Activated T-cell treated with anti-CD3 and anti-CD28 coated beads, Interleukin-2, amount 50 U/mL, for 1 hour (primary cell): ENCODE measurements at places on chromosomes 6 and 20.
A peak's percentile ranks its signal among the peaks of the same experiment; 100 is the strongest.

- no peak for DNase-seq
Observed at GRCh38 chr6:90365565-90366219, 69.0 kb upstream of the BACH2 start.

- no peak for DNase-seq
Observed at GRCh38 chr6:52284131-52284459, 447 bp downstream of the MCM3 start.

DNA sequence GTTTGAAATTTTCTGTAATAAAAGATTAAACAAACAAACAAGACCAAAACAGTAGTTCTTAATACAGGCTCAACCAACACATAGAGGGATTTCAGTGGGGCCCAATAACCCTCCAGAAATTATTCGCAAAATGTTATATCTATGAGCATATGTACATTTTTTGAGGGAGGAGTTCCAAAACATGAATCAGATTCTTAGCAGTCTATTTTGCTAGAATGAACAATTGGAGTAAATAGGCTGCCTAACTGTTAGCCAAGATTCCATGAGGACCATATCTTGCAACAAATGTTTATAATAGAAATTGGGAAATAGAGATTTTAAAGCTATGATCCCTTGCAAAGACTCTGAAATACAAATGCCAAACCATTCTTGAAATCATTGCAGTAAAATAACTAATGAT is 186.3 kb downstream of the AKAP7 start:
- no peak for DNase-seq

GRCh38 chr6:110876806-110877564 is 2.4 kb downstream of the AMD1 start:
- no peak for DNase-seq

DNA sequence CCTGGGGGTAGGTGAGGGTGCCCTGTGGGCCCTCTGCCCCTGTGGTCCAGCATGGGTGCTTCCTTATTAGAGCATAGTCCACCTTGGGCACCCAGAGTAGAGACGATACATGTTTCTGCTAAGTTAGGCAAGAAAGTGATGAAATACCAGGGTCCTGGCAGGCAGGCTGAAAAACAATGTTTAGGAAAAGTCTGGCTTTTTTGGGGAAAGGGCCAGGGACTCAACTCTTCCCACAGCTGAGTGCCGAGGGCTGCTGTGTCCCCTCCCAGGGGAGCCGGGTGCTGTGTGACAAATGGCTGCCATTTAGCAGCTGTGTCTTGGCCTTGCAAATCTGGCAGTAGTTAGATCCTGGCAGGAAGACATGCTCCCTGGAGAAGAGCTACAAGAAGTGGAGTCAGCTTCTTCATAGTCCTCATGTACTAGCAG is 61.5 kb downstream of the RREB1 start:
- no peak for DNase-seq

- DNase-seq, result no peak
Observed at GRCh38 chr6:151589667-151590066, 95.8 kb downstream of the CCDC170 start.

DNA sequence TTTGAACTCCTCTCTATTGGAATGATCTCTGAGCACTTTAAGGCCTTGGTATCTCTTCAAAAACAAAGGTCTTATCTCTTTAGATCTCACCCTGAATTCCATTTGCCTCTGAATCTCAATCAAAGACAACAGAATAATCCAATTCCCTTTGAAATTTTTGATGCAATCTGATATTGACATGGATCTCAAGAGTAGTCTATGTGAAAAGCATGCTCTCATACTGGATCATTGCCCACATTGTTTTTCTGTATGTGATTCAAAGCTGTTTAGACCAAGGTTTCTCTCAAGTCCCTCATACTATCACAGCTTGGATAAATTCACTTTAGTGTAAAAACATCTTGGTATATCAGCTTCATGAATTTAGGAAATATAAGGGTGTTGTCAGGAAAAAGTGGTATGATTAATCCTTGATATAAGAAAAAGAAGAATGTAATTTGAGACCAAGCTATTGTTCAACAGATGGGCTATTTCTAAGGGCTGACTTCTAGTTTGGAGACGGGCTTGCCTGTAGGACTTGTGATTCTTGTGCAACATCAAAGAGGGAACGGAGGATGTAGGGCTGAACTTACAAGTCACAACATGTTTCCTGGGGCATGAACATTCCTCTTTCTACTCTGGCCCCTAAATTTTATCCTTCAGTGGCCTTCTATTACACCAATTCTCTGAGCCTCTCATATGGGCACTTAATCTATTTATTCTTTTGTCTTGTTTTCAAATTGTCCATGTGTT is 77.9 kb upstream of the CITED2 start:
- DNase-seq, result no peak

GRCh38 chr20:44610313-44610962 is 28.1 kb downstream of the PKIG start:
- no peak for DNase-seq

GRCh38 chr6:37913210-37913609 is 93.7 kb downstream of the ZFAND3 start:
- DNase-seq, result no peak

- DNase-seq, result no peak
Observed at GRCh38 chr6:130852844-130853554, 25.8 kb downstream of the SMLR1 start.

DNA sequence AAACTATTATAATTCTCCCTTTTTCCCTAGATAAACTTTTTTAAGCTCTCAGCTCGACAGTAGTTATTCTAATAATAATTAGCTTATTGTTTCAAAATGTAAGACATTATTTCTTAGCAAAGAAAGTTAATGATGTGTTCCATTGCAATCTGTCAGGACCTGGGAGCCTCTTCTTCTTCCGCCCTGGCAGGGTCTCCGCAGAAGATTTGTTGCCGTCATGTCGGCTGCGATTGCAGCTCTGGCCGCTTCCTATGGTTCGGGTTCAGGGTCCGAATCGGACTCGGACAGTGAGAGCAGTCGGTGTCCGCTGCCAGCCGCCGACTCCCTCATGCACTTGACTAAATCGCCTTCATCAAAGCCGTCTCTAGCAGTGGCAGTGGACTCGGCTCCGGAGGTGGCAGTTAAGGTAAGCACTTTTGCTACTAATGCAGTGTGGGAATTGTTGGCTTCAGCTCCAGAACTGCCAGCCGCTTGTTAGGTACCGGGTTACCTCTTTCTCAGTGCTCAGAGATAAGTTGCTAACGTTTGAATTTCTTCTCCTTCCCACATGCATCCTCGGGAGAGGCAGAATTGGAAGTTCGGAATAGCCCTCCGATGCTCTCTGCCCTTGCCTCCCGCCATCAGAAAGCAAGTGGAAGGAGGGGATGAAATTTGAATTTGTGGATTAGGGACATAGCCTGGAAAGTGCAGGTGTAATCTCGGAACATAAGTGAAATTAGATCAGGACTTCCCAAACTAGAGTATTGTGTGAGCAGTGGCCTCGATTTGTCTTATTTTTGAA is at the start of gene CDC40:
CDC40 (plus strand) TSS at position 200 of the 781 bp plus-strand sequence; CDS start at position 218, 18 bp downstream.
- DNase-seq, result peak; percentile 66

- DNase-seq, result no peak
Observed at GRCh38 chr20:50092436-50092835, 20.5 kb downstream of the UBE2V1 start.

GRCh38 chr6:100899202-100899601 is 18.1 kb upstream of the ASCC3 start:
- no peak for DNase-seq

GRCh38 chr6:133359256-133359655 is 118.1 kb downstream of the EYA4 start:
- no peak for DNase-seq

DNA sequence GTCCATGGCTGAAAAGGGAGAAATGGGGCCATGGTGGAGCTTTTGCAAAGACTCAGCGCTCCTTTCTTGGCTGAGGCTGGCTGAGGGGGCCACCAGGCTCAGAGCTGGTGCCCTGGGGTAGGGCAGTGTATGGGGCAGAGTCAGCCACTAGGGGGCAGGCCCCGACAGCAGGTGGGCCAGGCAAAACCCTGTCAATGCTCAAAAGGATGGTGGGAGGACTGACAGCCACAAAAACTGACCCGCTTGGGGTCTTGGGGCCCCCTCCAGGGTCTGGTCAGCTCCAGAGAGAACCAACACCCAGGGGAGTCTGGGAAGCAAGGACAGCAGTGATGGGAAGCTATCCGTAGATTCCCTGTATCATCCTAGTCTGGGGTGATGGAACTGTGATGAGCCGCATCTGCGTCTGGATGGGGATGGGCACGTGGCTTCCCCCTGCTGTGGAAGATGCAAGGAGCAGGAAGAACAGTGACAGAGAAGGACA is 306.9 kb downstream of the DHX35 start:
- DNase-seq, result peak; percentile 19

- DNase-seq, result no peak
Observed at GRCh38 chr6:112980676-112981075, 633.5 kb downstream of the RFPL4B start.

DNA sequence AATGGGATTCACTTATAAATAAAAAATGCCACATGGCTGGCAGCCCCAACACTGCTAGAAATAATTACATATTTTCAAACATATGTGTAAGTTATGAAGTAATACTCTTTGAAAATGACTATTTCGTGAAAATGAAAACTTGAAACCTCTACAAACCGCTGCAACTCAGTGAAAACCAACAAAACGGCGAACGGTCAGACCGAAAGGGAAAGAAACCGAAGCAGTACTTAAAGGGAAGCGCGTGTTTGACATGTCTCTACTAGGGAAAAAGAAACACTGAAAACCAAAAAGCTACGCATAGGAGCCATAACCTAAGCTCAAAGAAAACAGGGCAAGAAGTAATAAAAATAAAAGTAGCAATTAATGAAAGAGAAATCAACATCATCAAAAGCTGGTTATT is 121.0 kb upstream of the GGTLC1 start:
- no peak for DNase-seq

GRCh38 chr20:20375862-20376261 is 8.0 kb downstream of the INSM1 start:
- DNase-seq, result no peak

DNA sequence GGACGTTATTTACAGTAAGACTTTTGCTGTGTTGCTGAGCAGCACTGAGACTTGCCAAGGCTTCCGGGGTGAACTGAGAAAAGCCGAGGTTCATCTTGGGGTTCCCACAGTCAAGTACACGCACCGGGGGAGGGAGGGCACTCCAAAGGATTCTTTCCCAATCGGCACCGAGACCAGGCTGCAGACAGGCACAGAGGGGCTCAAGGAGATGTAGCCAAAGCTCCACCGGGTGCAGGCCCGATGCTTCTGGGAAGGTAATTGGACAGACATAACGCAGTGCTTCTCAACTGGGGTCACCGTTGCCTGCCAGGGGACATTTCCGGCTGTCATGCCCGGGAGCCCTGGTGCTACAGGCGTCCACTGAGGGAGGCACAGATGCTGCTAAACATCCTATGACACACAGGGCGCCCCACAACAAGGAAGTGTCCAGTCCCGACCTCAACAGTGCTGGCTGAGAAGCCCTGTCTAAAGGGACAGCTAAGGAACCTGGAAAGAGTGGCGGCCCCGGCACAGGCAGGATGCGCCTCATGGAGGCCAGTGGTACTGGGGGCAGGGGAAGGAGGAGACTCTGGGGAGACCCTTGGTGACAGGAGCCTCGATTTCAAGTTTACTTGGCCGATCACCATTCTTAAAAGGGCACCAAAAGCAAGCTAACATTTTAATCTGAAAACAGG is 92.9 kb downstream of the RAMACL start:
- no peak for DNase-seq

GRCh38 chr6:56986611-56987010 is 31.7 kb downstream of the BEND6 start:
- no peak for DNase-seq

DNA sequence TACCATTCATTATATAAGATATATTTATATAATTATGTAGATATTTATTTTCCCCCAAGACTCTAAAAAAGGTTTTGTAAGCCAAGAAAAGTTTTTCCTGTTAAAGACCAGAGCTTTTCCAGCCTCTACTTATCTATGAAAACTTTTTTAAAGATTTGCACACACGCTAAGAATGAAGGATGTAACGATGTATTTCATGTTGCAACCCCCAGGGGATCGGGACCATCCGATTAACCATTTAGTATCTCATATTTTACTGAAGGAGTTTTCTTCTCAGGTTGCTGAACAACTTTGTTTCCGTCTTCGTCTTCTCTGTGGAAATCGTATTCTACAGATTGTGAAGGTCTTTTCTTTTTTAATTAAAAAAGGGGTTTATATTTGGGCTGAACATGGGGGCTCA is 70.0 kb upstream of the SASH1 start:
- DNase-seq, result no peak

- DNase-seq, result no peak
Observed at GRCh38 chr20:8304124-8304816, 172.2 kb downstream of the PLCB1 start.

- no peak for DNase-seq
Observed at GRCh38 chr20:35021063-35021462, 65.4 kb downstream of the MYH7B start.
